ENCODE measurements at places on chromosomes 7 and 10.

DNA sequence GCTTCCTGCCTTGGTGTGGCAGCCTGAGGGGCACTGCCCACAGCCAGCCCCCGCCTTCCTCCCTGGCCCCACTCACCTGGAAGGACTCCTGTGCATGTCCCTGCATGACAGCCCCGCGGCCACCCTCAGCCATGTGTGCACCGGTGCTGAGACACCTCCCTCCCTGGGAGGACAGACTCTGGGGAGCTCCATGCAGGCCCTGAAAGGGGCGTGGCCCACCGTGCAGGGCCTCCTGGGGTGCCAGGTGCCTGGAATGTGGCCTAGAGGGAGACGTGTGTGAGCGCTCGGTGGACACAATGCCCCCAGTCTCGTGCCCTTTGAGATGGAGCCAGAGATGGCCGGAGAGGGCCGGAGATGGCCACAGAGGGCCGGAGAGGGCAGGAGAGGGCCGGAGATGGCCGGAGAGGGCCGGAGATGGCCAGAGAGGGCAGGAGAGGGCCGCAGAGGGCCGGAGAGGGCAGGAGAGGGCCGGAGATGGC is 59.1 kb upstream of the PPP2R2D start:
- DNase-seq = no peak

- no peak for DNase-seq
Observed at GRCh38 chr10:106493226-106493625, 671.3 kb downstream of the SORCS1 start.

DNA sequence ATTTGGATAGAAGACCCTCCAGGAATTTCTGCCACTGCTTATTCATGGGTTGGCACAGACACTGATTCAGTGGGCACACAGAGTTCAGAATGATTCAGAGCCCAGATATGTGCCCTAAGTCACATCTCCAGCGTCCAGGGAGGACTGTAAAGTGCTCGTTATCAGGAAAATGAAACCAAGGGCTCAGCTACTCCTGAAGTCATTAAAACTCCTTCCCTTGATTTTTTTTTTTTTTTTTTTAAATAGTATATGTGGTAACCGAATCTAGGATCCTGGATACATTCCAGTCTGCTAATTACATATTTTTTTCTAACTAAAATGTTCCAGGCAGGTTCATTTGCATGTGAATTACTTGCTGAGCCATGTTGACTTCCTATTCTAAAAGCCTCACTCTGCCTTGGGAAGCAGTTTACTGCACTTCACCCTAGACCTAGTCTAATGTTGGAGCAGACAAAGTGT is 34.7 kb downstream of the MET start:
- DNase-seq = no peak

GRCh38 chr10:79236433-79236765 is 110.9 kb upstream of the PPIF start:
- DNase-seq = no peak

GRCh38 chr7:80204454-80204853 is 69.8 kb downstream of the GNAI1 start:
- DNase-seq = no peak

DNA sequence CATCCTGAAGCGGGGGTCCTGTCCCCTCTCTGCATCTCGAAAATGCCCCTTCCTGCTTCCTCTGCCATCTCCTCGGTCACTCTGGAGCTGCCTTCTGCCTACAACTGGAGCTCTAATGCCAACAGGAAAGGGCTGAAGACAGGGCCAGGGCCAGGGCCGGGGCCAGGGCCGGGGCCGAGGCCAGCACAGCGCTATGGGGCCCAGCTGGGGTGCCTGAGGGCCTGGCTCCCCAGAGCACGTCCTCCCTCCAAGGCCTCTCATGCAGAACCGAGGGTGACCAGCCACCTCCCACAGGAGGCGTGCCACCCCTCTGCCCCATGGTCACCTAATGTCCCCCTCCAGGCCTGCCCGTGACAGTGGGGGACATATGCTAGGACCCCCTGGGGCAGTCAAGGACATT is 155.7 kb downstream of the PRKAG2 start:
- DNase-seq = no peak

DNA sequence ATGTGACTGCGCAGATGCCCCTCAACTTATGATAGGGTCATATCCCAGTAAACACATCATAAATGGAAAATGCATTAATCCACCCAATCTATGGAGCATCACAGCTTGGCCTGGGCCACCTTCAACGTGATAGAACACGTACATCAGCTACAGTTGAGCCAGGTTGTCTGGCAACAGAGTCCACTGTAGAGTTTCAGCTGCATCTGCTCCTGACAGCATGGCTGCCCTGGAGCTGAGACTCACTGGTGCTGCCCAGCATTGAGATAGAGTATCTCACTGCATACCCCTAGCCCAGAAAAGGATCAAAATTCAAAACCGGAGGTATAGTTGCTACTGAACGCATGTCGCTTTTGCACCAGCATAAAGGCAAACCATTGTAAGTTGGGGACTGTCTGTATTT is 437.7 kb upstream of the MKI67 start:
- no peak for DNase-seq

- no peak for DNase-seq
Observed at GRCh38 chr7:159271781-159272180, 127.1 kb upstream of the VIPR2 start.

GRCh38 chr7:135745703-135746312 is 2.8 kb downstream of the FAM180A start:
- no peak for DNase-seq

All from cortex of kidney (tissue), 1 donor.